ENCODE measurements at places on chromosomes 3 and 15.

DNA sequence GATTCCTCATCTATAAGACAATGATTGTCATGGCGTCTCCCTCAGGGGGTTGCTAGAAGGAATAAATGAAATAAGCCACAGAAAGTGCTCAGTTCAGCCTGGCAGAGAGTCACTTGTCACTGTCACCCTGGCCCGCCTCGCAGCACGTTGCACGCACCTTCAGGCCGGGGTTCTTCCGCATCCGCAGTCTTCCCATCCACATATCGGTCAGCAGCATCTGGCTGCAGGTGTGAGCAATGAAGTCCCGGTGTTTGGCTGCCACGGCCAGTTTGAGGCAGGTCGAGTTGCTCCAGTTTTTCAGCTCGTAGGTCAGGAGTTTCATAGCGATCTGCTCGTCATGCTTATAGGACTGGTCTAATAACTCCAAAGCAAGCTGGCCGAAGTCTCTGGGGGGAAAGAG lies 48.5 kb upstream of the MTMR10 start:
- no peak for DNase-seq

DNA sequence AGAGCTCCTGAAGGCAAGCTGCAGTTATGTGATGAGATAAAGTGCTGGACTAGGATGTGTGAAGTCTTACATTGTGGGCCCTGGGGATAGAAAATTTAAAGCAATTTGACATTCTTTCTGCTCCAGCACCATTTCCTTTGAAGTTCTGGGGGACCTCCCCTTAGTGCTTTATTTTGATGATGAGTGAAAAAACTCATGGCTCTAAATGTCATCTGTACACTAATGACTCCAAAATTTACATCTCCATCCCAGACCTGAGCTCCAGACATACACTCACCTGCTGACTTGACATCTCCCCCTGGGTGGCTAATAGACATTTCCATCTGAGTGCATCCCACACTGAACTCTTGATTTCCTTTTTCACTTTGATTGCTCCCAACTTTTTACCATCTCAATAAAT lies 276.4 kb downstream of the EPHB1 start:
- DNase-seq: no peak

DNA sequence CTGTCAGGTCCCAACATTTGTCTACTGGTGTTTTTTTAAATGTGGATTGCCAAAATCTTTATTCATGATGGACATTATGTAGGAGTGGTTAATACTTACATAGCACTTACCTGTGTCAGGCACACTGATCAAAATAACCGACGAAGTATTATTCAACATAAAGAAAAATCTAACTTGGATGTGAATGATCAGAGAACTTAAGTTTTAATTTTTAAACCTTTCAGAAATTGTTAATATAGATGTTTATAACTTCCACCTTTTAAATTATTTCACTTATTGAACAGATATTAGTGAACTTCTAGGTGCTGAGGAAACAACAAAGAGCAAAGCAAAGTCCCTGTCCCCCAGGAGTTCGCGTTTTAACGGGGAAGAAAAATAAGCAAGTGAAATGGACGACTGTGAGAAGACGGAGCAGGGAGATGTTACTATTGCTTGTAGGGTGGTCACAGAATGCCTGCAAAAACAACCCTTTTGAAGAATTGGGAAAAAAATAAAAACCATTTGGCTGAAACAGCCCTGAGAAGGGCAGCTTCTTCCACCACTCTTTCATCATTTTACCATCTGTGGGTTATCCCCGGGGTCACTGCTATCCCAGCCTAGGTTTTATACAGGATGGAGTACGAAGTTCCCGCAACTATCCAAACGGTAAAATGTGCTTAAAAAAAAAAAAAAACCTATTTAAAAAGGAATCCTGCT lies 915 bp upstream of the APH1B start:
- no peak for DNase-seq

DNA sequence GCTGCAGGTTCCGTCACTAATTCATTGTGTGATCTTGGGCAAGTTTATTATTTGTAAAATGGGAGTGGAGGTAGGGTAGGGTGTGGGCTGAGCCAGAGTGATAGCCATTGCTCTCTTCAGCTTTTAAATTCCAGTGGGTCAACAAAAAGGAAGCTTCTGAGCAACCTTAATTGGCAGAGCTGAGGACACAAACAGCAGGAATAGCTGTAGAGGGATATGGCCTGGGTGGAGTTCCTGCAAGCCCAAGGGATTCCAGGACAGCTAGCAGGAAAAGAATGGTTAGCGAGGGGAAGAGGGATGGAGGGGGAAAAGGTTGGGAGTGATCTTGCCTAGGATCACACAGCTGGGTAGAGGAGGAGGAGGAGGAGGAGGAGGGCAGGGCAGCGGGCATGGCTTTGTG lies 11.4 kb downstream of the CCK start:
- DNase-seq: no peak

DNA sequence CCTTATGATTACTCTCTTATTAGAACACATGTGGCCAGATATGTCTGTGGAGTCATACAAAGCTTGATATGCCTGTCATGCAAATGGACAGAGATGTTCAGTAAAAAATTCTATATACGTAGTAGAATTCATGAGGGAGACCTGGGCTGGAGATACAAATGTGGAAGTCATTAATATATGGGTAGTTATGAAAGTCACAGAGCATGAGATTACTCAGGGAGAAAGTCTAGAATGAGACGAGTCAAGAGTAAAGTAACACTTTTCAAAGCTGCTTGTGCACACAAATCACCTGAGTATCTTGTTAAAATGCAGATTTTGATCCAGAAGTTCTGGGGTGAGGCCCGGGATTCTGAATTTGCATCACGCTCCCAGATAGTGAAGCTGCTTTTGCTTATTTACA lies 28.4 kb downstream of the OXSM start:
- DNase-seq: no peak

GRCh38 chr15:60667190-60667868 lies 188.4 kb upstream of the ICE2 start:
- DNase-seq: no peak

- DNase-seq: no peak
Observed at GRCh38 chr3:24640330-24640877, 145.8 kb upstream of the THRB start.

DNA sequence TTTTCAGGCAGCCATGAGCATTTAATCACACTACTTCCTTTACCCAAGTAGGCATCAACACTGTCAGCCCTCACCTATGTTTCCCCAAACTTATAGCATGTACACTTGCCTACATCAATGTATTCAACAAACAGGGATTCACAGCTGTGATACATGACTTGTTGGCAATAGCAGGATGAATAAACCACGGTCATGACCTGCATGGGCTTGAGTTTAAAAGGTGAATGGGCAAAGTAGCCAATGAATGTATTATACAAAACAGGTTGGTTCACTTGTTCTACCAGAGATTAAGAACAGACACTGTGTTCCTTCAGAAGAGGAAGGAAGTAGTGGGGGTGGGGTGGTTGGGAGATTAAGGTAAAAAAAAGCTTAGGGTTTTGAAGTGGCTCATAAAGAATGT lies 861.9 kb upstream of the SEMA6D start:
- DNase-seq: no peak

DNA sequence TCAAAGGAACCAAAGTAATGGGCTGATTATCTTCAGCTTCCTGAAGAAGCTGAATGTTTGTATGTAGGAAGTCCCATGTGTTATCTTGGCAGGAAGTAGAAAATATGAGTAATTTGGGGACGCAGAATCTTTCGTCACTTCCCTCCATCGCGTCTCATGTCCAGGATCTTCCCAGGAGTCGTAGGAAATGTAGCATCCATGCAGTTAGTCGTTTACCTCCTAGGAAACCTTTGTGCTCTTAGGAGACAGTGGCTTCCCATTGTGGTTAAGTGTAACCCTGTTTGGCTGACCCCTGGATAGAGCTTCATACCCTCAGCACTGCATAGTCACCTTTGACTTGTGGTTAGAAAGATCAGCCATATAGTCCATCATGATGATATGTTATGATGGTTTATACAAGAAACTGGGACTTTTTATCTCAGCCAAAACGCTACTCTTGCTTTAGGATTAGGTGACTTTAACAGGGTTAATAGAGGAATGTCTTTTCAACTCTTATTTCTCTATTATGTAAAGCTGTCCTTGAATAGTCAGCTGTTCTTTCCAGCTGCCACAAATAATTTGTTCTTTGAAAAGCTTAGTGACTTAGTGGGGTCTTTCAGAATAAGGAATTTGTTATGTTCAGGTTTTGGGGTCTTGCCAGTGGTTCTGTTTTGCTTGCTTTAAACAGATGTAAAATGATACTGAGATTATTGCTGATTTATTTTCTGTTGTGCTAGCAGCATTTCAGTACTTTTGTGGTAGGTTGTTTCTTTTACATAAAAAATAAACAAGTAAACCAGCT lies 92.2 kb downstream of the KLHL25 start:
- peak; percentile 44 for DNase-seq

DNA sequence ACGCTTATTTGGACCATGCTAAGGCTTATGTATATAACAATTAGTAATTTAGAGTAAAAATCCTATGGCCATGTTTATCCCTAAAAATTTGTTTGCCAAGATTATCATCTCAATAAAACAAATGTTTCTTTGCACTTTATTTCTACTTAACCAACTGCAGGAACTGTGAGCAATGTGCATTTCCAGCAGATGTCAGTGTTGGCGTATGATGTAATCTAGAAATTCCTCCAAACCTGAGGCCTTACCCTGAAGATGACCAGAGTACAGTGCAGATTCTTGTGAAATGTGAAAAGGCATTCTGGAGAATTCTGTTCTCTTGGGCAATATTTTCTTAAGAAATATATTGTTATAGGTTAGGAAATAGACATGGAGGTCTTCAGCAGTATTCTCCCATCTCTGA lies 205.9 kb downstream of the MBNL1 start:
- DNase-seq: no peak

- no peak for DNase-seq
Observed at GRCh38 chr3:8279886-8280550, 221.6 kb upstream of the LMCD1 start.

GRCh38 chr15:32718821-32719716 lies 1.3 kb downstream of the GREM1 start:
- DNase-seq: no peak

- DNase-seq: no peak
Observed at GRCh38 chr3:179603321-179603720, 1.1 kb downstream of the MRPL47 start.

DNA sequence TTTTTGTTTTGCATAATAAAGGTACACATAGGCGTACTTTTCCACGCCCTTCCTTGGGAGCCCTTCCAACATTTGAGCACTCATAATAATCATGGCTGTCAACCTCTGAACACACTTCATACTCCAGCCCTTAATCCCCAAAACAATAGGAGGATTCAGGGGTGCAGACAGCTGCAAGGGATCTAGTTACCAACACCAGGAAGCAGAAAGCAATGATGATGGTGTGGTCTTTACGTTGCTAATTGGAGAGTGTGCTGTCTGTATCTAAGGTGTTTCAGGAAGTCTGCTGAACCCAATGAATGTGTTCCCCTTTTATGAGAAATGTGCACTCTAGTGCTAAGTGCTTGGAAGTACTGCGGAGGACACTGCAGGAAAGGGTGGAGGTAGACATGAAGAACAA lies 60.3 kb upstream of the PDZRN3 start:
- no peak for DNase-seq

- no peak for DNase-seq
Observed at GRCh38 chr15:100889385-100890050, 9.9 kb downstream of the ALDH1A3 start.

GRCh38 chr3:55480911-55481743 lies 6.0 kb downstream of the WNT5A start:
- DNase-seq: no peak

DNA sequence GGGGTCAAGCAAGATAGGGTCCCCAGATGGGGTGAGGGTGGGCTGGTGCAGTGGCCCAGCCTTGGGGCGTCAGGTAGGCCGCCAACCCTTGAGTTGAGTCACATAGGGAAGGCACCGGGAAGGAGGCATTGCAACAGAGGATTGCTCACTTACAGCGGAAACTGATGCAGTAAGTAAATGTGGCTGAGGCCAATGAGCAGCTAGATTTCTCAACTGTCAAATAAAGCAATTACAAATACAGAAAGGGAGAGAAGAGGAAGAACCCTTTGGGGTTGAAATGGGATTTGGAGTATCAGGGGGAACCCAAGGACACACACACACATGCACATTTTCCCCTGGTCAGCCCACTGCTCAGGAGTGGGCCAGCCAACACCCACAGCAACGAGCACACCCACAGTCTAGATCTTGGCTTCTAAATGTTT lies 44.0 kb downstream of the CHSY1 start:
- DNase-seq: no peak

GRCh38 chr3:168398371-168399025 lies 302.8 kb upstream of the GOLIM4 start:
- no peak for DNase-seq

GRCh38 chr15:70777170-70777926 lies 14.0 kb upstream of the UACA start:
- DNase-seq: no peak

DNA sequence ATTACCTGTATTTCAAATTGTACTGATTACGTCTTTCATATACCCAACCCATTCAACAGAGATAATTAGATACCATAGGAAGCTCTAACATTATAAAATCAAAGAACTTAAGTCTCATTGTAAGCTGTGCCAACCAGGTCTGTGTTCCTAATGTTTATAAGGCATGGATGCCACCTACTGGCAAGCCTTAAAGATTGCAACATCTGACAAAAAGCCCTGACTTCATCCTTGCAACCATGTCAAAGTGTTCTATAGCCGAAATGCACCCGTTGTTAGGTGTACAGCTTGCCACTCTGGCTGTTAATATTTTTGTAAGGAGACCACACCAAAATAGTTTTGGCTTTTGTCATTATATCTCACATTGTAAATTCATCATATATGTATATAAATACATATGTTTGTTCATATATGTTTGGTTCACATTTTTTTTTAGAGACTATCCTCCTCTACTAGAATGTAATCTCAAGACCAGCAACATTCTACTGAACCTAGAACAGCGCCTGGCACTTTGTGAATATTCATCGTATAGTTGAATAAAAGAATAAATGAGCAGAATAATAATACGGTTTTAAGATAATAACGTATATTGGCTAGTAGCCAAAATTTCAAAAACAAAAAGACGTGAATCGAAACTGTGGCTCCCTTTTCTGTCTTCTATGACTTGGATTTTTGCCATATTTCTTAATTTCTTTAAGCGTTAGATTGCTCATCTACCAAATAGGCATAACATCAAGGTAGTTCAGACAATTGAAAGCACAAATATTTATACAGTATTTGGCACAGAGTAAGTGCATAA lies 258.1 kb downstream of the TBL1XR1 start:
- DNase-seq: peak; percentile 52

DNA sequence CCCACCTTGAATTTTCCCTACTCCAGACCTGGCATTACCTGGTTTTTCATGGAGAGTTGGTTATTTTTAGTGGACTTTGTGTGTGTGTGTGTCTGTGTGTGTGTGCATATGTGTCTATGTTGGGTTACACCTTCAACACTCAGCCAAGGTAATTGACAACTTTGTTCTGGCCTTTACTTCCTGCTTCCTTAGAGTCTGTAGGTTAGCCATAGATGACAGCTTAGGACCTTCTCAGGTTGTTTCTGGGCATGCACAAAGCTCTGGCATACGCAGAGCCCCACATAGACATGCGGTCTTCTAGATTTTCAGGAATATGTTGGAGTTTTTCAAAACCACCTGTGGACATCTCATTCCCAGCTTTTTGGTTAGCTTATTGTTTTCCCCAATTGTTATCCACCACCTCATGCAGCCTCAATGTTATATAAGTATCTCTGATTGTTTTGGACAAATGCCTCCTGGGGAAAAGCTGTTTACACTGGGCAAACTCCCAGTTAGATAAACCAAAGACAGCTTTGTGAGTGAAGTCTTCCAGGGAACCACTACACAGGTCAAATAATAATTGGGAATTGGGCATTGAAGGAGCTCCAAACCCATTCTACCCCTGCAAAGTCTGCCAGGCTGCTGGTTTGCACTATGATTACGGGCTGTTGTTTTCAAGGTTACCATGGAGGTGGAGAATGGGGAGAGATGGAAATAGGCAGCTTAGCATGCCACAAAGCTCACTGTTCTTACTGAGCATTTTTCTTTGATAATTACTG lies 201.2 kb downstream of the ADAMTSL3 start:
- DNase-seq: no peak

Data from CMK (cell line).